ENCODE measurements at places on chromosomes 3 and 15.

GRCh38 chr3:28268989-28269388 is 27.6 kb downstream of the CMC1 start:
- DNase-seq = no peak

DNA sequence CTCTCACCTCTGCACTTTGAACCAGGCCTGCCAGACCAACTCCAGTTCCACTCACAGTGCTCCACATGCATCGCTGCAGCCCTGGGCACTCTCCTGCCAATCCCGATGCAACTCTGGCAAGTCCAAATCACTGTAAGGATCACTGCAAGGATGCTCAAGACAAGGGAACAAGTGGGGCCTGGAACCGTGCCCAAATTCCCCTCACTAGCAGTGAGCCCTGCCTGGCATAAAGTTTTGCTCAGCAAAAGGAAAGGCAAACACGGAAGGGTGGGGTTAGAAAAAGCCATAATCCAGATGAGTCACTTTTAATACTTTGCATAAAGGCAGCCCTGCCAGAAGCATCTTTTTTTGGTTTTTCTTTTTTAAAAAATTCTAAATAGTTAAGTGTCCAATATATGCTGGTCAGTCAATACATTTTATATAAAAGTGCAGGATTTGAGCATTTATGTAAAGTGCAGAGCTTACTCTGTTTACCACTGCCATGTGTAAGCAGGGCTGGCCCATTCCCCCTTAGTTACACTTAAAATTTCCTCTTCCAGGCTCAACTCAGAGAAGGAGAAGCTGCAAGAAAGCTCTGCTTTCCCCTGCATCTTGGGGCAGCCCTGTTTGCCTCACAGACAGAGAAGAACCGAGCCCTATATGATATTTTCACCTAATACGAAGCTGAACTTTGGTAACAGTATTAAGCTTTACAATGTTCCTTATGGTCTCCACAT is 102.2 kb downstream of the CD47 start:
- peak; percentile 66 for DNase-seq

GRCh38 chr3:64518496-64518895 is 169.3 kb downstream of the ADAMTS9 start:
- DNase-seq = no peak

GRCh38 chr15:48632651-48633050 is 12.9 kb downstream of the FBN1 start:
- no peak for DNase-seq

- no peak for DNase-seq
Observed at GRCh38 chr3:40290396-40290795, 19.1 kb upstream of the EIF1B start.

- DNase-seq = no peak
Observed at GRCh38 chr3:156811089-156811862, 14.9 kb upstream of the LEKR1 start.

DNA sequence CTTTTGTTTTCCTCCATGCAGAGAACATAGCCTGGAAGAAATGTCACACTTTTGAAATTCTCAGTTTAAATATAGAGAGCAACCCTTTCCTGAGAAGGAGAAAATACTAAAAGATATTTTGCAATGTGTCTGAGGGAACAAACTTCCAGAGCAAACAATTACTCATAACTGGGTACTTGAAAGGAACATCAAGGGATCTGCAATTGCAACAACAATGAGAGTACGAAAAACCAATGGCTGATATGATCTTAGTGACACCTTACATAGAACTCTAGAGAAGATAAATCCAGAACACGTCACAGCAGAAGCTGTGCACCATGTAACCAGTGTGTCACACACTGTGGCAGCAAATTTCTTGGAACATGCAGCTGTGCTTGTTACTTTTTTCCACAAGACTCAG is 14.6 kb upstream of the ARPP21 start:
- no peak for DNase-seq

DNA sequence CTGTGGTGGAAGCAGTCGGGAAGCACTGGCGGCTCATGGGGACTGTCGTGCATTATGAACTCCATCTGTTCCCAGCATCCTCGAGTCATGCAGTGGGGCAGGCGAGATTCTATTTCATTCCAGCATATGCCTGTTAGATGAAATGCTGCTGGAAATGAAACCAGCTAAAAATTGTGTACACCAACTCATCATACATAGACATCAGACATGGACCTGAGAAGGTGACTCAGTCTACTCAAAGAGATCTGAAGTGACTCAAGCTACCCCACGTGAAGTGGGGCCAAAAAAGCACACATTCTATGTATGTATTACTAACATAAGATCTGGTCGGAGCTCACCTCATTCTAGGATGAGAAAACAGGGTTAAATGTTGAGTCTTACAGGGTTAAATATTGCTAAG is 47.5 kb upstream of the FAM98B start:
- DNase-seq = no peak

DNA sequence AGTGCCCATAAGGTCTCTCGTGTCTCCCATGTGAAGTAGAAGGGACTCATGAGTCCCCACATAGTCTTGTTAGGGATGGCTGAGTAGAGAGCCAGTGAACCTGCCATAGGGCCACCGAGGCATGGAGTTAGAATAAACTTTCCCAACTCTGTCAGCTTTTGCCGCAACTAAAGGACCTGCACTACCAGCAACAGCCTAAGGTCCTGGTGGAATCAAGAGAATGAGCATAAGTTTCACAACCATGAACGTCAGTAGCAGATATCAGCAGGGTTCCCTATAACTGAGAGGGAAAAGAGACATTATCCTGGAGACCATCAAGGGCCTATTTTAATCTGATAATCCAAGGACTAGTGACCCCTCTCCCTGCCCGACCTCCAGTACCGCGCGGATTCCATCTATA is 60.3 kb upstream of the FNDC3B start:
- DNase-seq = no peak

GRCh38 chr3:139110072-139110830 is 65.6 kb upstream of the PRR23C start:
- no peak for DNase-seq

DNA sequence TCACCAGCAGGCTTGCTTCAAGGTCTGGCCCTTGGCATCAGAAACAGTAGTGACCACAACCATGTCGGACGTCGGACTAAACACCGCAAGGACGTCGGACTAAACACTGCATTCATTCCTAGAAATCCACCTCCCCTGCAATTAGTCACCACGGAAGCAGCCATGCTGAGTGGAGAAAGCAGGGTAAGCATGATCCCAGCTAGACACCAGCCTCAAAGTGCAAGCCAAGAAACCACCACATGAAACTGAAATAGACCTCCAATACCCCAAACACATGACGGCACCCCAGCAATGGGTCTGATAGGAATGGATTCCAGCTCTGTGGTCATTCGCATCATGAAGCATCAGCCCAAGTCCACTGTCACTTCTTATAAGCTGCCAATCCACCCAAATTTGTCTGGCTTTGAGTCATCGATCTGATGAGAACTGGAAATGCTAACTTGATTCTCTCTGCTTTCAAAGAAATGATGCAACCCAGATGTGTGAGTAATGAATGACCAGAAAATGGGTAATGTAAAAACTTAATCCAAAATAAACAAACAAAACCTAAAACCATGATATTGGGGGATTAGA is 348.3 kb upstream of the TMCO5A start:
- no peak for DNase-seq

GRCh38 chr3:127159543-127159942 is 33.4 kb upstream of the PRR23E start:
- DNase-seq = no peak

- DNase-seq = no peak
Observed at GRCh38 chr15:60044636-60045270, 40.6 kb downstream of the FOXB1 start.

DNA sequence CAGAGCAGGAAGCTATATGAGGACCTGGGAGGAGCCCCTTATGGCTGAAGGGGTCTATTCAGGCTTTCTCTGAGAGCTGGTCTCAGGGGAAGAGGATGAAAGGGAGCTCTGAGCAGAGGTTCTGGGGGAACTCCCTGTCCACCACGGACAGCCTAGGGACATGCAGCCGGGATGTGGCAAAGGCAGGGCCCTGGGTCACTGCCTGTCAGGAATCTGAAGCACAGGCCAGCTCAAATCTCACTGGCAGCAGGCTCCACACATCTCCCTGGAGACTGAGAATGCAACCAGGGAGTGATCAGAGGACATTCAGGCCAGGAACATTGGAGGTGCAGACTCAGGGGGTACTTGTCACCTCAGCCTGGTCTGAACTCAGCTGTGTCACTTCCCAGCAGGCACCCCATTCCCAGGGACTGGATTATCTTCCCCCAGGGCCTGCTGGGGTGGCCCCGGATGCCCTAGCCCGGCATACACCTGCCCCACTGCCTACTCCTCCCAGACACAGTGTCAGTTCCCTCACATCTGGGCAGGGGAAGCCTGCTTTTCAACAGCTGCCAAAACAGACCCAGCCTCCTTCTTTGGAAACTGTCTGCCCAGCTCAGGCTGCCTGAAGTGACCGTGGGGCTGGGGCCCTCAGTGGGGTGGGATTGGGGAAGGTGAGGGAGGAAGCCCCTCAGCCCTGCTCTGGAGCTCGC is 18.3 kb upstream of the SEMA3F start:
- no peak for DNase-seq

DNA sequence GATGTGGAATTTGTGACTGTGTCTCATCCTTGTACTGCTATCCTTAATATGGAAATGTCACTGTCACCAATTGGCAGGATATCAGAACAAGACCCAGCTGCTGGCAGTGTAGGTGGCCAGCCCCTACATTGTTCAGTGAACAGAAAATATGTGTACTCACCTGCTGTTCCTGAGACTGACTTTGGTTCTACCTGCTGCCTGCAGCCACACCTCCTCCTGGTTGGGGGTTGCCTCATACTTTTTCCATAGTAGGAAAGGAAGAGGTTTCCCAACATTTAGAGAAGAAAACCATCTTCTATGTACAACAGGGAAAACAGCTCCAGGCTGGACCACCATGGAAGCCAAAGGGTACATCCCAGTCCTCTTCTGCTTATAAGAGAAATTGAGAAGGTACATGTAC is 35.9 kb downstream of the SLC12A1 start:
- DNase-seq = no peak

DNA sequence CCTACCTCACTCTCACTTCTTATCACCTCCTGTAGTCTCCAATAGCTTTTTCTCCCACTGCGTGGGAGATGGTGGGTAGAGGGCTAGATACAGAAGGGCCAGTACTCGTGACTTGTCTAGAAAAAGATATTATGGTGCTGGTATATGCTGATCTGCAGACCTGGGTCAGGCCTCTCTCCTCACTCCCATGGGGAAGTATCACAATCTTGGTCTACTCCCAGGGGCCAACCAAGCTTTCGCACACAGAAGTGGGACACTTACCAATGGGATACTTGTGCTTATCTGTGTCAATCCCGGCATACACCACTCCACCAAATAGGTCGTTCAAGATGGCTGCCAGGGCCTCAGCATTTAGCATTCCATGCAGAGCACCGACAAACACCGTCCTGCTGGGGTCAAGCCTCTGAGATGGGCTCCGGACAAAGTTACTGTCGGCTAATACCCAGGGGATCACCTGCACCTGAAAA is 9.0 kb upstream of the RPS17 start:
- DNase-seq = no peak

DNA sequence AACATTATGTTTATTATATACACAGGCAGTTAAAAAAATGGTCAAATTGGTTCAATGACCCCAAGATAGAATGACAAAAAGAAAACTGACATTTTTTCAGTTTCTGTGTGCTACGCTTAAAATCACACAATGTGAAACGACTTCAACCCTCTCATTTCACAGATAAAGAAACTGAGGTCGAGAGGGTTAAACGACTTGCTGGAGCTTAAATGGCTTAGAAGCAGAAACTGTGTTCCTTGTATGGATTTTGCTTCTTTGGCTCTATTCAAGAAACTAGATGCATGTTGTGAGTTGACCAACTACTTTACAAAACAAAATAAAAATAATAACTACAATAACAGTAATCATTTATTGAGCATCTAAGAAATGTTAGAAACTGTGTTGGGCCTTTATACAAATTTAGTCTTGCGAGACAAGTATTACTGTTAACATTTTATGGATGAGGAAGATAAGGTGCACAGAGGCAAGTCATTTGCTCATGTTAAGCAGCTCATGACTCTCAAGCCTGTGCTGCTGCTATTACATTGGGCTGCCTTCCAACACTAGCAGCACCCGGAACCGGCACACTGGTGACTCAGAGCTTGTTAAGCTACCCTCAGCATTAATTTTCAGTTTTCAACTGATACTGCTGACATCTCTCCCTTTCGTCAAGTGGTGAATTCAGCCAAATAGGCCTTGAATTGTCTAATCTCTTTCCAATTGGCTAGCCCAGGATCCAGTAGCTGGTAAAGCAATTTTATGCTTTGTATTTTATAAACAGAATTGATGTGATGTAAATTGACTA is 487.6 kb downstream of the NAALADL2 start:
- peak; percentile 82 for DNase-seq

DNA sequence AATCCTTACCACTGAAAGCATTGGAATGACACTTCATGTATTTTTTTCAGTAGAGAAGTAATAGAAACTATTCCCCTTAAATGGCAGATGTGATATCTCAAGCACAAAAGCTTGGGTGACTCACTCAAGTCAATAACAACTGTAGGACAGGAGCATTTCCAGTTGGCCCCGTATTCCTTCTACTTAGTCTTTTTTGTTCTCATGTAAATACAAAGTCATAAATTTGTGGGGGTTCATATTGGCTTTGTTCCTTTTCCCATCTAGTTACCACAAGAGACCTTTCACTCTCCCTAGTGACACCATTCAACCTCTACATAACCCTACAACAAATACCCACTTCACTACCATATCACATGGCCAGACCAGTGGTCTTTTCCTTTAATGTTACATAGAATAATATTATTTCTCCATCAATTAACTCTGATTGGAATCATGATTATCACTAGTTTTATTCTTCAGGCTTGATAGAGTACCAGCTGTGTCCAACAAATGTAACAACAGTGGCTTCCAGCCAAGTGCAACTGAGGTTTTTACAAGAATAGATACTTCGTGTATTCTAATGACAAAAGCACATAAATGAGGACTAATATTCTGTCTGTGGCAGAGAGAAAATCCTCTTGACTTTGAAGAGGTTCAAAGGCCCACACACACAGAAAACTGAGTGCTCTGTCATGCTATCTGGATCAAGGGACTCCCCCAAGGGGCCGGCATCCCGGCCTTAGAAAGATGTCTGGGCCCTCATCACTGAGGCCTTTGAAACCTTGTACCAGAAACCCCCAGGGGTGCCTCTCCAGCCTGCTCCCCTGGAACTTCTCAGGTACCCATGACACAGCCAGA is 94.0 kb upstream of the THBS1 start:
- DNase-seq = peak; percentile 52

DNA sequence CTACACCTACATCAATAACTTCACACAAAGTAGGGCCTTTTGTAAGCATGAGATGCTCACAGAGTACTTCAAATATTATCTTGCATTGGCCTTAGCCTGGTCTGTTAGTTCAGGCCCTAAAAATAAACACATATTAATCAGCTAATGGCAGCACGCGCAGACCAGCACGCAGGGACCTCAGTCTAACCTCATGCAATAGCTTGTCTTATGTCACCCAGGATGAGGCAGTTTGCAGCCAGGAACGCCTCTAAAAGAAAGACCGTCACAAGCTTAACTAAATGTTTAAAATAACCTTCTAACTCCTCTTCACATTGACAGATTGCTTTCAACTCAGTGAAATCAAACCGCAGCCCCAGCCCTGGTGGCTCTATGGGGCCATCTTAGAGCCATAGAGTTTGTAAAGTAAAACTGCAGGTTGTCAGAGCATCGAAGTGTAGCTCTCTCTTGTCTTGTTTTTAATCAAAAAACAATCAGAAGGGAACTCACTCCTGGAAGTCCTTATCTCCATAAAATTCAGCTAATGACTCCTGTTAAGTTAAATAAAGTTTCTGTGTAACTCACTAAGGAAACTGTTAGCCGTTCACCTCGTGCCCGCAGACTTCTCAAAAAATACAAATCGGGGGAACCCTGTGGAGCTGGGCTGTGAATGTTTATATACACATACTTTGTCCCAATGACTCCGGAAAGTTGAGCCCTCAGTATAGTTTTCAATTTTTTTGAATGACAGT is 212.6 kb downstream of the CDIN1 start:
- DNase-seq = no peak

Data from lung microvascular endothelial cell (primary cell).